ENCODE measurements at places on chromosomes 3 and 15. TPM values are rescaled to one million over a fixed set of nuclear protein-coding genes. Genes with fewer than 3 reads are reported as not detected.

DNA sequence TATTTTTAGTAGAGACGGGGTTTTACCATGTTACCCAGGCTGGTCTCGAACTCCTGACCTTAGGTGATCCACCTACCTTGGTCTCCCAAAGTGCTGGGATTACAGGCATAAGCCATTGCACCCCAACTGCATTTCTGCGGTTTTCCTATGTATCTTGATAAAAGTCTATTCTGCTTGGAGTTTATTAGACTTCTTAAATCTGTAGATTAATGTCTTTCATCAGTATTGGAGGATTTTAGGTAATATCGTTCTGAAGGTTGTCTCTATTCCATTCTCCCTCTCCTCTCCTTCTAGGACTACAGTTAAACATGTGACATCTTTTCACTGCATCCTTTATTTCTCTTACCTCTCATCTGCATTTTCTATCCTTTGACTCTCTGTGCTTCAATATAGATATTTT is 46.3 kb upstream of the GCNT3 start:
- H3K27me3 ChIP-seq: no peaks in the 10 kb centered on the region
- H3K4me1 ChIP-seq: no peaks in the 10 kb centered on the region
- H3K4me3 ChIP-seq: no peak overlapping the region
- DNase-seq: no peak

DNA sequence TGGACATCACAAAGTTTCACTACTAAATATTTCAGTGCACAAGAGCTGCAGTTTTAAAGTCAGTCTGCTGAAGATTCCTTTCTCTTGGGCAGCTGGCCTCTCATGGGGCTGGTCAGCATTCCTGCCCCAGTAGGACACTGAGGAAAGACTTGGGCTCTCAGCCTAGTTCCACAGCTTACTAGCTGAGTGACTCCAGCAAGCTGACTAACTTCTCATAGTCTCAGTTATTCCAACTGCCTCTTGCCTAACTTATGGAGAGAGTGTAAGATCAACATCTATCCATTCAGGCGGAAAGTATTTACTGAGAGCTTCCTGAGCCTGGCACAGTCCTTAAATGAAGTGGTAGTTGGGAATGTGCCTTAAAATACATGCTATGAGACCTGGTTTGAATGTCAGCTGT is 27.0 kb downstream of the TM4SF4 start:
- no peaks in the 10 kb centered on the region for H3K4me1 ChIP-seq
- no peak overlapping the region for H3K27ac ChIP-seq
- H3K36me3 ChIP-seq: no peaks in the 10 kb centered on the region
- DNase-seq: no peak
- no peak overlapping the region for H3K4me3 ChIP-seq
- H3K27me3 ChIP-seq: no peaks in the 10 kb centered on the region

Gene ZNF662
- total RNA-seq: not detected

Gene OPA1
- 49.0 TPM for total RNA-seq
